GM23248 (cell line): ENCODE measurements at places on chromosomes 12 and 14.

DNA sequence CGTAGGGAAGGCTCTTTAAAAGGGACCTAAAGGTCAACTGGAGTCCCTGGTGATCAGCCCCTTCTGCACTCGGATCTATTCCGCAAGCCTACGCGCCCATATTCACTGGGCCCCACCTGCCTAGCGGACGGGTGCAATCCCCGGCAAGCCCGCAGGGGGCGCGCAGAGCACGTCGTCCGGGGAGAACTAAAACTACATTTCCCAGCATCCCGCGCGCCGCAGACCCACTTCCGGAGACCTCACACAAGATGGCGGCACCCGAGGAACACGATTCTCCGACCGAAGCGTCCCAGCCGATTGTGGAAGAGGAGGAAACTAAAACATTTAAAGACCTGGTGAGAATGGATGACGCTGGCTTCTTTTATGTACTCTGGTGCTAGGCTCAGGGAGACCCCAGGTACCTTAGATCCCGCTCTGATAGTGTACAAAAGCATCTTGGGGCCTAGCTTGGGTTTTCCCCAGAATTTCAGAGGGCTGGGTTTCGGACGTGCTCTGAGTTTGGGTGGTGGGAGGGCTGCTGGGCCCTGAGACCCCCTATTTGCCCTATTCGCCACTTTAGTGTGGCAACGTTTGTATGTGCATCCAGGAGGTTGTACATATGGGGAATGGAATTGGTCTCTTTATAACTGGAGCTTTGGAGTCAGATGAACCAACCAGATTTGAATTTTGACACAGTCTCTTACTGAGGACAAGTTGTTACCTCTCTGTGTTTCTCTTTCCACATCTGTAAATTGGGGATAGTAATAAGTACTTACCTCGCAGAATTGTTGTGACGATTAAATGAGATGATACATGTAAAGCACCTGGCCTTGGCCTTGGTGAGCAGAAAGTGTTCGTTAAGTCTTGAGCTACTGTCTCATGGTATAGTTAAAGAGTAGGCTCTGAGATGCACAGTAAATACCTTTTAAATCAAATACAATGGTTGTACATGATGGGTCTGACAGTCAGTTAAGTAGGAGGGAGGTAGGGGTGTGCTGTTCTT, at the start of gene DDX47:
Gene DDX47 (plus strand): TSS at position 227 of the 982 bp plus-strand sequence. CDS start 22 bp downstream, at position 249.
- DNase-seq, result peak; percentile 94
- peaks cover 31% of the 10 kb centered on the region; the same call in 1 of the 2 replicates for H3K36me3 ChIP-seq
- H3K4me3 ChIP-seq, result peak within 1 kb of the TSS; percentile 98
- H3K27ac ChIP-seq, result peak within 1 kb of the TSS; percentile 58
- H3K4me1 ChIP-seq, result peaks cover 45% of the 10 kb centered on the region

DNA sequence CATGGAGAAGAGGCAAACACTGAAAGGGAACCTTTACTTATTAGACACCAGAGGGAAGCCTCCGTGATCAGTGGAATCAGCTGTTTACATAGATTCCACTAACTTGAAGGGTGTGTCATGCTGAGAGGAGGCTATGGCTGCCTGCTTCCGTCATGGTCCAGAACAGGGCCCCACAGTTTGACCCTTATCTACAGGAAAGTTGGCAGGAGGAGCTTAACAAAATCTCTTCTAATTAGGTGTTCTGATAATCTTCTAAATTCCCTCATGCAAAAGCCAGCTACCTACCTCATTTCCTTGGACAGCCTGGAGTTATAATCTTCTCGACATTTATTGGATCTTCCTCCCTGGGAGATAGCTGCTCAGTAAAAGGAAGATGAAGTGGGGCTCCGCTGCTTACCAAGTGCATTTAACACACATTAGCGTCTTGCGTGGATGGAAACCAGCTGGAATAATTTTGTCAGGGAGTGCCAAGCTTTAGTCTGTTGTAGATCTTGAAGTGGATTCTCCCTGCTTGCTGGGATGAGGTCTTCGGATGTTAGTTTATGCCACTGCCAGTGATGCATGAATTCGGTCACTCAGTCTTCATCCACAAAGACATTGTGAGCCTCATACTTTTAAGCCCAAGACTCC, 171.0 kb downstream of the PAH start:
- H3K27ac ChIP-seq, result no peak overlapping the region
- H3K36me3 ChIP-seq, result no peaks in the 10 kb centered on the region
- no peak for DNase-seq
- no peaks in the 10 kb centered on the region for H3K27me3 ChIP-seq
- no peak overlapping the region for H3K4me3 ChIP-seq

- H3K4me1 ChIP-seq, result no peaks in the 10 kb centered on the region
- DNase-seq, result no peak
- H3K36me3 ChIP-seq, result no peaks in the 10 kb centered on the region
- H3K27ac ChIP-seq, result no peak overlapping the region
- H3K27me3 ChIP-seq, result peaks cover 48% of the 10 kb centered on the region
- H3K4me3 ChIP-seq, result peak overlapping the region; percentile 72; the same call in 1 of the 2 replicates
Measured at GRCh38 chr12:62933220-62933601, 1.7 kb downstream of the PPM1H start.

DNA sequence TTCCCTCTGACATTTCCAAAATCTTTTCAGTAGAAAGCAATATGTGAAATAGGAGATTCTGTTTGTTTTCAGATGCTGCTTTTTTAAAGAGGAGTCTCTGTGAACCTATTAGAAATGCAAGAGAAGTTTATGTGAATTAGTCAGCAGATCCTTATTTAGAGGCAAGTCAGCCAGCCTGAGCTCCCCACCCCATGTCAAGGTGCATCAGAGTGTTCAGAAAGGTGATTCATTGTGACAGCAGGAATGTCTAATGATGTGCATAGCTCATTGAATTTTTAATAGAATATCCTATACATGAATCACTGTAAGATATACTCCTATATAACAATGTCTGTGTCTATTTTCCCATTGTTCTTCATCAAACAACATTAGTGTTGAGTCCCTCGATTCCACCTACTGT, 1222.4 kb upstream of the USP15 start:
- H3K36me3 ChIP-seq, result no peaks in the 10 kb centered on the region
- no peaks in the 10 kb centered on the region for H3K4me1 ChIP-seq
- DNase-seq, result no peak
- no peak overlapping the region for H3K4me3 ChIP-seq
- no peak overlapping the region for H3K27ac ChIP-seq

- no peaks in the 10 kb centered on the region for H3K4me1 ChIP-seq
- H3K27me3 ChIP-seq, result no peaks in the 10 kb centered on the region; the same call in 1 of the 2 replicates
- no peak for DNase-seq
- H3K4me3 ChIP-seq, result no peak overlapping the region
- H3K27ac ChIP-seq, result no peak overlapping the region
Measured at GRCh38 chr12:127334912-127335644, 931.9 kb upstream of the TMEM132C start.

DNA sequence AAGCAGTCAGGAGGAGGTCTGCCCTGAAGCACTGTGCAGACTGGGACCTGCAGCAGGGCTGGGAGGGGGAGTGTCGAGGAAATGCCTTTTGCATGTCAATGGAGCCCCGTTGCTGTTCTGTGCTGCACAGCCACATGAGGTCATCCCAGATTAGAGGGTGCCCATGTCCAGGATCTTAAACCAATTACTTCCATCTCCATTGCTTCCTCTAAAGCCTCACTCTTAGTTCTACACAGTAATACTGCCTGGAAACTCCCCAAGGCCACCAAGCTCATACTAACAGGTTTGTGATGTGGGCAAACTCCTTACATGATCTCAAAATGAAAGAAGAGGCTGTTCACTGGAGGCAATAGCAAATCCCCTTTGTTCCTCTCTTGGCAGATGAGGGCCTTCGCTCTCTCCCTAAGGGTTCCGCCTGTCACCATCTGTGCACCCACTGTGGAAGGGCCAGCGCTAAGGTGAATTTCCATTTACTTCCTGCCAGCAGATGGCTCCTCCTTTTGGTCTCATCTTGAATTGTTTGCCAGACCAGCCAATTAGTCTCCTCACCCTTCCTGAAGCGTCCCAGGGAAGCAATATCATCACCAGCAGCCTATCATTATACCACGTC, 35.4 kb upstream of the LTA4H start:
- no peaks in the 10 kb centered on the region for H3K27me3 ChIP-seq
- DNase-seq, result peak; percentile 57
- no peak overlapping the region for H3K4me3 ChIP-seq
- H3K27ac ChIP-seq, result no peak overlapping the region

DNA sequence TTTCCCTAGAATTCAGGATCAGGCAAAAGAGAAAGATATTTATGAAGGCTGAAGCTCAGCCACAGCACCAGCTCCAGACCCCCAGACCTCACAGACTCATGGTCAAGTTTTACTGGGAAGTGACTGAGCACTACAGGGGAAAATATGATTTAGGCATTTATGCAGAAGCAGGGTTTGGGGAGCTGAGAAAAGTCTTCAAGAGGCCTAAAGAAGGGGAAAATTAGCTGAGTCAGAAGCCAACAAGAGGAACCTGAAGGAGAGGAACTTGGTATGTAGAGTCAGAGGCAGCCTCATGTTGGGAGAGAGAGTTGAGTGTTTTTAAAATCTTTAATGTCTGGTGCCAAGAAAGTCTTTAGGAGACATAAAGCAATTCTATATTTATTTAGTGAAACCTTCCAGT, 63.0 kb downstream of the FOS start:
- no peak overlapping the region for H3K27ac ChIP-seq
- H3K36me3 ChIP-seq, result no peaks in the 10 kb centered on the region
- no peak overlapping the region for H3K4me3 ChIP-seq
- H3K4me1 ChIP-seq, result peaks cover 33% of the 10 kb centered on the region

- DNase-seq, result no peak
- H3K27me3 ChIP-seq, result no peaks in the 10 kb centered on the region
- no peaks in the 10 kb centered on the region for H3K36me3 ChIP-seq
- no peak overlapping the region for H3K4me3 ChIP-seq
- peaks cover 14% of the 10 kb centered on the region for H3K4me1 ChIP-seq
Measured at GRCh38 chr12:6077692-6078083, 46.8 kb downstream of the VWF start.

DNA sequence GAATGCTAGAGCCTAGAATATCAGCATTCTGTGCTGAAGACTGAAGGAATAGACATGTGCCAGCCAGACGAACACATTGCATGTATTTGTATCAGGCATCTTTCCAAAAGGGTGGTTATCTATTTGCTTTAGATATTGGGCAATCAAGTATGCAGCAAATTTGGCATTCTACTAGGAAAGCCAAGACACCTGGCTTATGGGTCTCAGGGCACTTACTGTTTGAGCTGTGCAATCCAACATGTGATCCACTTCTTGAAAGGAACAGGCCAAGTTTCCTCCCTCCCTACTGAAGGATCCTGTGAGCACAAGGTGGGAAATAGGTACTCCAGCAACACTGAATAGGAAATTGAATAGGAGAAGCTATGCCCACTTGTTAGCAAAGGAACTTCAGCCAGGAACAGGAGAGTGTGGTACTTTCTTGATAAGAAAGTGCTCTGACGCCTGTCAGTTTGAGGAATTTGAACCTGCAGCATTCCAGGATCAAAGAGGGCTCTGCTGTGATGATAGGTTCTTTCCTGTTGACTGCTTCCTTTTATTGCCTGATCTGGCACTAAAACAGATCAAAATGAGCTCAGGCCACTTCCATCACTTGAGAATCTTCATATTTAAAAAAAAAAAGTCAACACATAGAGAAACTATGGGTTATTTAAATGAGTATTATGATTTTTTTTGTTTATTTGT, 20.6 kb downstream of the OR6S1 start:
- H3K27me3 ChIP-seq, result no peaks in the 10 kb centered on the region
- DNase-seq, result no peak
- H3K27ac ChIP-seq, result no peak overlapping the region
- 0 out of 2 replicates have a peak, but pooled peaks cover 6% of the 10 kb centered on the region for H3K4me1 ChIP-seq

- H3K4me3 ChIP-seq, result no peak overlapping the region
- H3K27me3 ChIP-seq, result no peaks in the 10 kb centered on the region
- no peak for DNase-seq
- no peak overlapping the region for H3K27ac ChIP-seq
- H3K36me3 ChIP-seq, result no peaks in the 10 kb centered on the region; the same call in 1 of the 2 replicates
Measured at GRCh38 chr12:19483727-19484126, 44.4 kb downstream of the AEBP2 start.

GRCh38 chr12:65937161-65937641, 112.9 kb downstream of the HMGA2 start:
- H3K27ac ChIP-seq, result peak overlapping the region; percentile 17; the same call in 1 of the 2 replicates
- H3K4me3 ChIP-seq, result no peak overlapping the region
- DNase-seq, result peak; percentile 51
- no peaks in the 10 kb centered on the region for H3K27me3 ChIP-seq

- no peaks in the 10 kb centered on the region for H3K27me3 ChIP-seq
- peak overlapping the region; percentile 18; the same call in 1 of the 2 replicates for H3K27ac ChIP-seq
- peaks cover 19% of the 10 kb centered on the region for H3K4me1 ChIP-seq
- peak; percentile 92 for DNase-seq
- H3K4me3 ChIP-seq, result peak overlapping the region; percentile 44
Measured at GRCh38 chr12:123115409-123116121, 35.3 kb downstream of the PITPNM2 start.

- H3K27ac ChIP-seq, result no peak overlapping the region
- H3K4me3 ChIP-seq, result no peak overlapping the region
- no peaks in the 10 kb centered on the region for H3K27me3 ChIP-seq
- H3K4me1 ChIP-seq, result peaks cover 38% of the 10 kb centered on the region
Measured at GRCh38 chr12:124545508-124546418, 21.6 kb downstream of the NCOR2 start.
